Stimulated activated naive CD4-positive, alpha-beta T cell treated with Interleukin-2 at 50 U/mL for 16 hours (primary cell): ENCODE measurements at places on chromosomes 16 and 17.
A peak's percentile ranks its signal among the peaks of the same experiment; 100 is the strongest.

DNA sequence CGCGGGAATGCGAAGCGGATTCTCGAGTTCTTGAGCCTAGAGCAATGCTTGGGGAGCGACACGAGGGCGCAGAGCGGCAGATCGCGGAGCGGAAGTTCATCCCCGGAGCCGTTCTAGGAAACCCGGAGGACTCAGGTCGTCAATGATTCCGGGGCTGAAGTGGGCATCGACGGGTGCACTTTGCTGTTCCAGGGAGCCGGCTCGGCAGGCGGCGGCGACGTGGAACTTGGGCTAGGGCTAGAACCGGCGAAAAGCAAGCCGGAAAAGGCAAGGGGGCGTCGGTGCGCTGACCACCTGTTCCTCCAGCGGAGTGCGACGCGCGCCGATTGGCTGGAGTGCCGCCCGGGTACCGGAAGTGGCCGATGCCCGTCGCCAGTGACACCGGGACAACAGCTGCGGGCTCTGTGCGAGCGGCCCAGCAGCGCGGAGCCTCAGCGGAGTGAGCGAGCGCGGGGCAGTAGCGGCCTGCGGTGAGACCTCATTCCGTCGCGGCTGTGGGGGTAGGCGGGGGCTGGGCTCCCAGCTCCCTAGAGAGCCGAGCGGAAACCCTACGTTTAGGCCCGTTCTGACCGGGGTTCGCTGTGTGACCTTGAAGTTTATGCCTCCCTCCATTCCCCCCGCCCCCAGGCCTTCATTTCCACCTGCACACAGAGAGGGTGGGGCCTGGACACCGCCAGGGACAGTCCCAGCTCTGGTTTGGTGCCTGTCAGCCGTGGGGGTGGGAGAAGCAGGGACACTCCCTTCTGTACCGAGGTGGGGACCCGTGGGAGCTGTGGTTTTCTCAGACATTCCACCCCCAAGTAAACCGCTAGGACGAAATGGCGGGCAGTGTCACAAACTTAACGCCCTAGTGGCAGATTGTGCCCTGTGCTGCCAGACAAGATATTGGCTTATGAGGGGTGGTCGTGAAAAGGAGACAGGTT is at the start of gene ZFP3:
Gene ZFP3, plus strand, starts transcription at position 362 of the 923 bp plus-strand sequence. CDS start 13,038 bp downstream, outside the sequence.
- DNase-seq = peak; percentile 74

DNA sequence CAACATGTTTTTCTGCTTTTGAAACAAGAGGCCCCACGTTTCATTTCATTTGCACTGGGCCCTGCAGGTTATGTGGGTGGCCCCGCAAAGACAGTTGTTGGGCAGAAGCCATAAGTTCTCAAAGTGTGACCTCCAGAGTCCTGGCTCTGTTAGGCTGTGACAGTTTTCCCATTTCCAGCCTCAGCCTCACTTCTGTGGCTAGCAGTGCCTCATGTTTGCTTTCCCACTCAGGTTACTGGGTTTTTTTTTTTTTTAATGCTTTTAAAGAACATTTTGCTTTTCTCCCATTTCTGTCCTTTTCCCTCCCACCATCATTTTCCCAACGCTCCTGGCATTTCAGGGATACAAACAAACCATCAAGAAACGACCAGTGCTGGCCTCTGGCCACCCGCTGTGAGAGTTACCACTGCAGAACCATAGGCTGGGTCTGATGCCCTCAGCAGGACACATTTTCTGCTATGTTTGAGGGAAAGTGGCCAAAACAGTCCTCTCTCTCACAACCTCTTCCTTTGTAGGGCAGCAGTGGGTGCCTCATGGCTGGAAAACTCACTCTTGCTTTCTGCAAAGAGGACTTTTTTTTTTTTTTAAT is 159.0 kb upstream of the MPHOSPH6 start:
- no peak for DNase-seq

GRCh38 chr17:80849119-80849518 is 142.5 kb upstream of the CHMP6 start:
- DNase-seq = no peak

- DNase-seq = no peak
Observed at GRCh38 chr16:2836646-2837508, 6.8 kb downstream of the ZG16B start.

DNA sequence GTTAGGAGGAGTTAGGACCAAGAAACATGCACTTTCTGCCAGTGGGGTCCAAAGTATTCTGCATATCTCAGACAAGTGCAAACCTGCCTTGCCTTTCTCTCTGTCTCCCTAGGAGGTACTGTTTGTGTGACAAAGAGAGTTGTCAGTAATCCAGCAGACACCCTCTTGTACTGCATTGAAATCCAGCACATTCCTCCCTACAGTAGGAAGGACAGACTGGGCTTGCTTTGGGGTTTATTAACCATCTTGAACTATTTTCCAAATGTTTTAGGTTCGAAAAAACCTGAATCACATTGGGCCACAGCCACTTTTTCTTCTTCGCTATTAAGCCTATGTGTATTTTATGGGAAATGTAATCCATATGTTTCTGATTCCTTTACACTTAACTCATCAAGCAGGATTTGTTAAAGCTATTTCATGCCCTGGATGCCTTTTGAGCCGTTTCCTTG is 204.2 kb upstream of the KCNJ16 start:
- no peak for DNase-seq

- no peak for DNase-seq
Observed at GRCh38 chr17:81517339-81518112, 4.9 kb upstream of the ACTG1 start.

- DNase-seq = peak; percentile 79
Observed at GRCh38 chr17:40340880-40341807, 23.4 kb downstream of the GJD3 start.

GRCh38 chr16:24118126-24118821 is 137.9 kb upstream of the CACNG3 start:
- DNase-seq = no peak

GRCh38 chr16:80274576-80275191 is 266.1 kb upstream of the DYNLRB2 start:
- no peak for DNase-seq

GRCh38 chr16:22210854-22211253 is 4.8 kb downstream of the EEF2K start:
- DNase-seq = no peak

DNA sequence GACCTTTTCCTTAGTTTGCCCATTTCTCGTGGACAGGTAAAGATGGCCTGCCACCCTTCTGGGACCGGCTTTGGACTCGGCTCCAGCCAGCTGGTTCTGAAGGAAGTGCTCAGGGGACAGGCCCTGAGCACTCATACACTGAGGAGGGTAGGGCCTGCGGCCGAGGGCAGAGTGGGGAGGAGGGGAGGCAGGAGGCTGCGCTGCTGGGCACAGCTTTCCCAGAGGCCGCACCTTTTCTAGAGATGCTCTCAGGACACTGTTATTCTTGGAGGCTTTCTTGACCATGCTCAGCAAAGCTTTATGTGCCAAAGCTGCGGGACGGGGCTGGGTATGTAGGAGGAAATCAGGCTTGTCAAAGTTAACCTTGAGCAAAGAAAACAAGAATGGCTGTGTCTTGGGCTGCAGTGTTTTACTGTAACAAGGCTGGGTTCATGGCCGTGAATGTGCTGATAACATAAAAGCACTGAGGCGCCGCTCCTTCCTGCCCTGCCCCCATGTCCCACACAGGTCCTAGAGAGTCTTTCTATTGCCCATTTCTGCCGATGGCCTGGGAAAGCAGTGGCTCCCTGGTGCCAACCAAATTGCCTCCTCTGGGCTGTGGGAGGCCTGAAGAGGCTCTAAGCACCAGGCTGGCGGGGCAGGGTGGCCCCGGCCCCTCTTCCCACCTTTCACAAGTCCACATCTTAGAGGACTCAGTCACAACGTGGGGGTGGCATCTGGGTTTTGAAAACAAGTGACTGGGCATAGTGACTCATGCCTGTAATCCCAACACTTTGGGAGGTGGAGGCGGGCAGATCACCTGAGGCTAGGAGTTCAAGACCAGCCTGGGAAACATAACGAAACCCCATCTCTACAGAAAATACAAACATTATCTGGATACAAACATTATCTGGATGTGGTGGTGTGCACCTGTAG is 22.3 kb upstream of the TIMP2 start:
- DNase-seq = no peak

- DNase-seq = no peak
Observed at GRCh38 chr17:81034168-81034777, 678 bp upstream of the BAIAP2 start.

- DNase-seq = no peak
Observed at GRCh38 chr16:86671486-86672178, 93.3 kb downstream of the FOXL1 start.

DNA sequence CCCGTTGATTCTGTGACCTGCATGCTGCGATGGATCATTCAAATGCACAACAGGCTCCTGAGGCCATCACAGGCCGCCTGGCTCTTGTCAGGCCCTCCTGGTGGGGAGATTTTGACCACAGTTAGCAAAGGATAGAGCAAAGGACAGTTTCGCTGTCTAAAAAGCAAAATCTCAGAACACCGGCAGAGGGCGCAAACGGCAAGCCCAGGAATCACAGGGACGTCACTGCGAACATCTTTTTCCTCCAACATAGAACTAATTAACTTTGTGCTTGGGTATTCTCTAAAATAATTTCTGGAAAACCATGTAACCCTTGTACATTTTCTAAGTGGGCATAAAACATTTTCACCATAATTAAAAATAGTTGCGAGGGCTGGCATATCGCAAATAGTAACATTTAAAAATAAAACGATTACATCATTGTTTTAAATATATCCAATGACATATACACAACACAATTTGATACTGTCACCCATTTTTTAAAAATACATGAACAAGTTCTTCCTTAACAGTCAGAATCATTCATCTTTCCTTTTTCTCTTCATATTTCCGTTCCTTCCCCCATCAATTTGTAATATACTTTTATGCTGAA is 19.7 kb upstream of the SLC47A1 start:
- DNase-seq = peak; percentile 51

- no peak for DNase-seq
Observed at GRCh38 chr16:84892097-84892496, 72.3 kb downstream of the CRISPLD2 start.

GRCh38 chr16:2895813-2896212 is 12.8 kb downstream of the FLYWCH2 start:
- DNase-seq = no peak

DNA sequence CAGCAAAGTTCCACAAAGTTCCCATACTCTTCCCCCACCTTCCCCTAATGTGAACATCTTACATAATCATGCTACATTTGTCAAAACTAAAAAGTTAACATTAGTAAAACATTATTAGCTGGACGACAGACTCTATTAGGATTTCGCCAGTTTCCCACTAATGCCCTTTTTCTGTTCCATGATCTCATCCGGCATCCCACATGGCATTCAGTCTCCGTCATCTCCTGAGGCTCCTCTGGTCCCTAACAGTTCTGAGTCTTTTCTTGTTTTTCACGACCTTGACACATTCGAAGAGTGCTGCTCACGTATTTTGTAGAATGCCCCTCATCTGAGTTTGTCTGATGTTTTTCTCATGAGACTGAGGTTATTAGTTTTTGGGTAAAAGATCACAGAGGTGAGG is 8.8 kb upstream of the MPRIP start:
- DNase-seq = no peak

- no peak for DNase-seq
Observed at GRCh38 chr17:31390748-31391495, 553 bp upstream of the RAB11FIP4 start.

DNA sequence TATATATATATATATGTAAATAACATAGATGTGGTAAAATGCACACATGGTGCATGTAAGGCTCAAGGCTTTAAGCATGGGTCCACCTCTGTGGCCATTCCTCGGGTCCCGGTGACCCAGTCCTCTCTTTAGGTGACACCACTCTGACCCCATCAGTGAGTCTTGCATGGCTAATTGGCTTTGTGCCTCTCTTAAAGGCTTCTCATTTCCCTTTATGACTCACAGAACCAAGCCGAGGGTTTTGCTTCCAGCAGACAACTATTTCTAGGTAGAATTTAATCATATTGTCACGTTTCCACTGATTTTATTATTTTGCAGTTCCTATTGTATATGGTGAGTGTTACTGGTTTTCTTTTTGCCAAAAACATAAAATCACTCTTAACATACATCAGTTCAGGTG is 59.7 kb downstream of the PLCG2 start:
- no peak for DNase-seq

GRCh38 chr17:74520790-74521480 is 10.3 kb downstream of the CD300LB start:
- DNase-seq = no peak

GRCh38 chr17:75155191-75155601 is 884 bp upstream of the JPT1 start:
- DNase-seq = no peak

GRCh38 chr17:82468692-82469091 is 10.2 kb downstream of the NARF start:
- no peak for DNase-seq

DNA sequence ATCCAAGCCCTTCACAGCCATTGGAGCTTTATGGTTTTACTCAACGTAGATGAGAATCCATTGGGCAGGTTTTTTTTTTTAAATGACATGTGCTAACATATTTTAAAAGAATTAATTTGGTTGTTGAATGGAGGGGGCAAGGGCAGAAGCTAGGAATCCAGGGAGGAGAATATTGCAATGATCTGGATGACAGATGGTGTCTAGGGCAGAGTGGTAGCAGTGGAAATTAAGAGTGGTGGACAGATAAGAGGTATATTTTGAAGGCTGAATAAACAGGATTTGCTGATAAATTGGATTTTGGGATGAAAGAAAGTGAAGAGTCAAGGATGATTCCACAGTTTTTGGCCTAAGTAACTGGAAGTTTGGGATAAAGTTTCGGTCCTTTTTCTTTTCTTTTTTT is 54.8 kb upstream of the DHX40 start:
- DNase-seq = no peak

DNA sequence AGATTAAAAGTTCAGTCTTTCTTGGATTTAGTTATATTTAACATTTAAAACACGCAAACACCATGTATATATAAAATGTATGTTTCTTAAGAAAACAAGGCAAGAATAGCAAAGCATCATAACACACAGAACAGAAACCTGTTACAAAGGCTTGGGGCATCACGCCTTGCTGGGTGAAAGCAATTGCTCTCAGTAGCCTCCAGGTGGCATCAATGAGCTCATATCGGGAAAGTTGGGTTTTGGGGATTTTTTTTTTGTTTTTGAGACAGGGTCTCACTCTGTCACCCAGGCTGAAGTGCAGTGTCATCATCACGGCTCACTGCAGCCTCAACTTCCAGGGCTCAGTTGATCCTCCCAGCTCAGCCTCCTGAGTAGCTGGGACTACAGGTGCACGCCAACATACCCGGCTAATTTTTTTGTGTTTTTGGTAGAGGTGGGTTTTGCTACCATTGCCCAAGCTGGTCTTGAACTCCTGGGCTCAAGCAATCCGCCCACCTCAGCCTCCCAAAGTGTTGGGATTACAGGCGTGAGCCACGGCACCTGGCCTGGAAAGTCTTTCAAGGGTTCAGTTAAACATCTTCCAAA is 56.9 kb downstream of the CYB5D2 start:
- DNase-seq = peak; percentile 4

GRCh38 chr17:11589716-11590115 is 8.6 kb upstream of the DNAH9 start:
- DNase-seq = no peak

- DNase-seq = no peak
Observed at GRCh38 chr16:535446-536405, 8.2 kb downstream of the CAPN15 start.
